ENCODE measurements at places on chromosomes 13 and 19. TPM values are rescaled to one million over a fixed set of nuclear protein-coding genes. Genes with fewer than 3 reads are reported as not detected.
A peak's percentile ranks its signal among the peaks of the same experiment; 100 is the strongest.

GRCh38 chr19:42017040-42017439 lies 23.0 kb upstream of the ATP1A3 start:
- no peak for DNase-seq

GRCh38 chr19:2503521-2504109 lies 27.7 kb downstream of the GADD45B start:
- peak; percentile 69 for DNase-seq

- DNase-seq, result no peak
Measured at GRCh38 chr19:10553087-10553667, 9.5 kb downstream of the ATG4D start.

DNA sequence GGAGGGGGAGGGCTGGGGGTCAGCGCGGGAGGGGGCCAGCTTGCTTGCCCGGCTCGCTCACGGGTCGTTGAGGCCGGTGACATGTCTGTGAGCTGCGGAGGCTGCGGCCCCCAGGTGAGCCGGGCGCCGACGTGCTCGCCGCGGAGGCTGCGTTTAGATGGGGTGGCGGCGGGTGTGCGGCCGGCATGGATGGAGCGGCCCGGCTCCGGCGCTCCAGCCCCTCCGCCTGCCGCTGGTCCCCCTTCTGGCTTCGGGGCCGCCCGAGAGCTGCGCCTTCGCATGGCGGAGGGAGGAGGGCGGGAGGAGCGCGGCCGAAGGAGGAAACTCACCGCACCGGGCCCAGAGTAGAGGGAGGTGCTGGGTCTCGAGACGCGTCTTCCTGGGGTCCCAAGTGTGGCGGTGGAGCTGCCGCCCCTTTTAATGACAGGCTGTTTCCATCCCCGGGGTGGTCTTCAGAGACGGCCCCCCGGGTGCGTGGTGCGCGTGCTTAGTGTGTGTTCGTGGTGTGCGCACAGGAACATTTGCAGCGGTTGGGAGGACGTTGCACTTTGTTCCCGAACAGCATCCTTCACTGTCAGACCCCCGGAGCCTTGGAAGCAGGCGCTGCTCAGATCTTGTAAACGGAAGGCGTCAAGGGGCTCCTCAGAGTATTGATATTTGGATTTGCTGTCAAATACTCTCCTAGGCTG lies at the start of gene AKAP11:
Gene AKAP11, plus strand, starts transcription at position 38 of the 689 bp plus-strand sequence. CDS start 14,197 bp downstream, outside the sequence.
- DNase-seq, result peak; percentile 40

FBN3 gene
- total RNA-seq, result not detected

CEACAM8 gene
- total RNA-seq, result not detected

DNA sequence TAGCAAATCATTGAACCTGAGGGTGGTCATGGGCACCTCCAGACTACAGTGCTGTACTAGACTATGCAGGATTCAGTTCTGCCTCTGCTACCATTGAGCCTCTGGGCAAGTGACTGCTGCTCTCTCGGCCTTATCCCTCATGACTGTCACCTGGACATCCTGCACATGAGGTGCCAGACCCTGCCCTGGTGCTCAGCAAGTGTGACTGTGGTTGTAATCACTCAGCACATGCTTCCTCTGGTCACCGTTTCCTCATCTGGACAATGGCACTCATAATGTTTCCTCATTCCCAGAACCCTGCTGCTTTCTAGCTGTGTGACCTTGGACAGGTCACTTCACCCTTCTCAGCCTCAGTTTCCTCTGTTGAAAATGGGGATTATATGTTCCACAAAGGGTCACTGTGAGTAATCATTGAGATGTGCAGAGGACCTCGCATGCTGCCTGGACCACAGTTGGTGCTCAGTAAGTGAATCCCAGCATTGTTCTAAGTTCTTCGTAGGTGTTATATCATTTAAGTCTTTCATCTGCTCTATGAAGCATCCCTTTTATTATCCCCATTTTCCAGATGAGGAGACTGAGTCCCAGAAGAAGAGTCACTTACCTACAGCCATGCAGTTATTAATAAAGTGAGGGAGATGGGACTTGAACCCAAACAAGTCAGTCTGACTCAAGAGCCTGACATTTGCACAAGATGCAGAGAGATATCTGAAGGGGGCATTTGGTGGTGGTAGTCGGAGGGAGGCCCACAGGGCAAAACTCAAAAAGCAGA lies 3.2 kb downstream of the SYT3 start:
- no peak for DNase-seq

DNA sequence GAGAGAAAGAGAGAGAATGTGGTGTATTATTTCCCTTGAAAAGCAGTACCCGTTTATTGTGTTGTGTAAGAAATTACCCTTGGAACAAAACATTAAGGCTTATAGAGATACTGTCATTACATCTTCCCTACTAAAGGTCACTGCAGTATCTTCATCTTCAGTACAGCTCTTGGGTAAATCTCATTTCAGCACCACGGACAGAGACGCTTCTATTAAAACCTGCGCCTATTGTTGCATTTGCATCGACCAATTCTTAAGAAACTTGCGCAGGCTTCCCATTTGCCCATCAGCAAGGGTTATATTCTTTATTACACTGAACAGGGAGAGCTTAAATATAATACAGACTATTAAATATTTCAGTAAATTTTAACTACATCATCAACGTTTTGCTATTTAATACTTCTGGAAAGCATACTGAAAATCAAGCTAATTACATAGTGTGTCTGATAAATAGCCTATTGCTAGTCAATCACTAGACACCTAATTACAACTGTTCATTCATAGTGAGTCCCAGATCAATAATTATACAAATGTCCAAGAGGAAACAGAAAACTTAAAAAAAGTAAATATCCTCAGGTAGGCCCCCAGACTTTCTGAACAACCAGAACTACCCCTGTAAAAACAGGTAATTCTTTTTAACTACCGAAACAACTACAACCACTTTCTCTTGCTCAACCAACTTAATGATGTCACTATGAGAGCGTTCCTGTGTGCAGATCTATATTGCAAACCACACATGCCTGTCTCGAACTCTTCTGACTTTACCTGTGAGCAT lies 350.6 kb downstream of the LIG4 start:
- peak; percentile 32 for DNase-seq

- DNase-seq, result peak; percentile 43
Measured at GRCh38 chr19:16041299-16041990, 34.9 kb upstream of the TPM4 start.

SBK2 gene
- total RNA-seq, result not detected

GRCh38 chr19:46404055-46404752 lies 9.2 kb downstream of the CCDC8 start:
- peak; percentile 35 for DNase-seq

C1QTNF9B gene
- not detected for total RNA-seq

ZNF497 gene
- 0.41 TPM for total RNA-seq

MYH14 gene
- 0.07 TPM for total RNA-seq

MAB21L1 gene
- total RNA-seq, result not detected

DNA sequence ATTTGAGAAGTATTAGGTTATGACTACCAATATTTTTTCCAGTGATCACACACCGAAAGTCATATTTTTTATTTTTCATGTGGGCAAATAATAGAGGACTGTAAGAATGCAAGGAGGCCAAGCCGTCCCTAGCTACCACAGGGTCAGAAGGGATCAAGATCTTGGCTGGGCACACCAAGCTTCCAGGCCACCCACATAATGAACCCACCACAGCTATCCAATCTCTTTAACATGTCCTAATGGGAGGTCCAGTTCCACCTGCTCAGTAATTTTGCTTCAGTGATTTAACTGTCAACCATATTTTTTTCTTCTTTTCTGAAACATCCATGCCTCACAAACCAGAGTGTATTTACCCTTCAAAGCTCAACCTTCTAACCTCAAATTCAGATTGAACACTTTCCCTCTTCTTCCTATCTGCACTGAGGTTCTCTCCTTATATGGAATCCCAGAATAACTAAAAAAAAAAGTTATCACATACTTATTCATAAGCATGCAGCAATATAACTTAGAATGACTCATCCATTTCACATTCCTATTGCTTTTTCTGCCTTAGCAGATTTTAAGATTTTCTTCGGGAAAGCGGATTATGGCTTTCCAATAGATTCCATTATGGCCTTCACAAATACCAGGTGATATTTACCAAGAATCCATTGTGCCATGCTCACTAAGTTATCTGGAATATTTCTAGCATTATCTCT lies 12.2 kb downstream of the ARGLU1 start:
- DNase-seq, result no peak

- no peak for DNase-seq
Measured at GRCh38 chr13:49869519-49869918, 66.6 kb downstream of the SPRYD7 start.

PRODH2 gene
- not detected for total RNA-seq

- peak; percentile 63 for DNase-seq
Measured at GRCh38 chr19:44747739-44748425, 626 bp upstream of the BCL3 start.

GRCh38 chr13:72427757-72428528 lies 299.5 kb downstream of the MZT1 start:
- no peak for DNase-seq

- DNase-seq, result no peak
Measured at GRCh38 chr13:58850161-58850560, 1218.6 kb downstream of the PCDH17 start.

- no peak for DNase-seq
Measured at GRCh38 chr13:63351081-63351480, 1935.4 kb upstream of the PCDH20 start.

EBI3 gene
- total RNA-seq, result not detected

DNA sequence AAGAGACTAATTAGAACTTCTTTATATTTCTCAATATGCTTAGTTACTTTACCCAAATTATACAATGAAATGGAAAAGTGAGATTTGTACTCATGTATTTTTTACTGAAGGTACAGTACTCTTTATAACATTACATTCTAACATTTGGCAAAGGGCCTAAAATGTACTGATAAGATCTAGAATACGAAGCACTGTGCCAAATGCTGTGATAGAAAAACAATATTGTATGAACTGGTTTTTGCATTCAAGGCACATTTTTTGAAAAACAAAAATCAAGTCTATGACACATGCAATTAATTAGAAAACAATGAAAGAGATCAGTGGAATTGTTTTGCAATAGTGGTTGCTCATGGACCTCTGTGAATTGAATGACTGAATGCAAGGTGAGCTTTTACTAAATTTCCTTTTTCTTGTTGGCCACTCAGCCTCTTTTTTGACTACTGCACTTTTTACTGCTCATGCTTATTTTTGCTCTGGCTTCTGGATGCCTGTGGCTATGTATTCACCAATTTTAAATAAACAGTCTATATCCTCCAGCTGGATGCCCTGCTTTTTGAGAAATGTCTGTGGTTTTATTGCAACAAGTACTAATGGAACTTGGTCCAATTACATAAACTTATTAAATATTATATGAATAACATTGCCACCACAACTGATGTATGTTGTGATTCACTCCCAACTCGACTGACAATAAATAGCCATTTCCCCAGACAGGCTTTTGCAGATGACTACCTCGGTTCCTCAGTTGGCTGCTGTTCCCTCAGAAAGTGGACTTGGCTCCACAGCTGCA lies 41.4 kb upstream of the OBI1 start:
- no peak for DNase-seq

DNA sequence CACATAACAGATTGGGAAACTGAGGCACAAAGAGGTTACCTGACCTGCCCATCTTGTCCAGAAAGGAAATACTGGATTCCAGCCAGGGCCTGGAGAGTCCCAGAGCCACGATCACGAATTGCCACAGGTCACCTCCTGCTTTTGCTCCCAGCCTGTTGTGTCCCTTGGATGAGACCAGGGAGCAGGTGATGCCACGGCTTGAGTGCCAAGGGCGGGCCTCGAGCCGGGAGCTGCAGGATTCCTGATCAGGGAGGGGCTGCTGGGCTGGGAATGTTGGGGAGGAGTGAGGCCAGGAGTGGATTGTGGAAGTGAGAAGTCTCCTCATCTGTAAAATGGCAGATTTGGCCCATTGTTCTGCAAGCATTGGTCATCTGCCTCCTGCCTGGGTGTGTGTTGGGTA lies 29.4 kb downstream of the DNM2 start:
- no peak for DNase-seq

DNA sequence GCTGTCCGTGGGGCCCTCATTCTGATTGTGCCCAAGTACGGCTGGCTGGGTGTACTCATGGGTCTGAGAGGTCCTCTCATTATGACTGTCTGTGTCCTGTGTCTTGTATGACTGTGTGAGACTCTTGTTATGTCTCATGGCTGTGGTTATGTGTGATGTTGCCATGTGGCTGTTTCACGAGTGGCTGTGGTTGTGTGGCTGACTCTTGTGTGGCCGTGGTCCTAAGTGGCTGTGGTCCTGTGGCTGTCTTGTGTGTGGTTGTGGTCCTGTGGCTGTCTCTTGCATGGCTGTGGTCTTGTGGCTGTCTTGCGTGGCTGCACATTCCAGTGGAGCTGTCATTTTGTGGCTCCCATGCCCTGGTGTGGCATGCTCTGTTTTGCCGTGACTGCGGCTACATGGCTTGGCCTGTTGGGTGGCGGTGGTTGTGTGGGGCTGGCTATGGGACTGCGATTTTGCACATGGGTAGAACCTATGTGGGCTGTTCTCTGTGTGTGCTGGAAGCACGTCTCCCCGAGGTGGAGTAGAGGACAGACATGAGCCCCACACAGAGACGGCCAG lies 2.5 kb downstream of the LYL1 start:
- DNase-seq, result no peak

DNA sequence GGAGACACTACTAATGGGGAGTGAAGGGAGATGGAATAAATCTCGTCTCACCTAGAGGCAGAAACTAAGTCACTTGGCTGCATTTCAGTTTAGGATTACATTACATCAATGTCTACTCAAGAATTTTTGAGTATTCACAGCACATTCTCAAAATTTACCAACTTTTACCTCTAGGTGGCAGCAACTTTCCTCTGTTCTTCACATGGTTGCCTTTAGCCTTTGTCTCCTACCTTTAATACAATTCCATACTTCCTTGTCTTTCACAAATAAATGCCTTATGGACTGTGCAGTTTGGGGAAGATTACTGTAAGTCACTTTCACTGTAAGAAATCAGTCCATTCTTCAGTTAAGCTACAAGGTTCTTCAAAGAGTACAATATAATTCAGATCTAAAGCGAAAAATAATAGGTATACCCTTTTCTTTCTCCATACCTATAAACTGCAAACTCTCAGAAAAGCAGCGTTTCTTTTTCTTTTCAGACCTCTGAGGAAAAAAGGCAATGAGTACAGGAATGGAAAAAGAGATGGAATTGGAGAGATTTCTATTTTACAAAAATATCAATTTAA lies 379.4 kb downstream of the KLF12 start:
- DNase-seq, result peak; percentile 12

ZNF787 gene
- 28.6 TPM for total RNA-seq

ELF1 gene
- total RNA-seq, result 42.0 TPM

GRCh38 chr19:44051650-44052402 lies at the start of gene ZNF223:
TSS of gene ZNF223 (plus strand) at chr19:44052036. CDS start at chr19:44055177, 3,141 bp downstream.
- peak; percentile 93 for DNase-seq
